ENCODE measurements at places on chromosomes 7 and 10.

- DNase-seq = no peak
Measured at GRCh38 chr10:44696496-44696895, 214.6 kb upstream of the TMEM72 start.

DNA sequence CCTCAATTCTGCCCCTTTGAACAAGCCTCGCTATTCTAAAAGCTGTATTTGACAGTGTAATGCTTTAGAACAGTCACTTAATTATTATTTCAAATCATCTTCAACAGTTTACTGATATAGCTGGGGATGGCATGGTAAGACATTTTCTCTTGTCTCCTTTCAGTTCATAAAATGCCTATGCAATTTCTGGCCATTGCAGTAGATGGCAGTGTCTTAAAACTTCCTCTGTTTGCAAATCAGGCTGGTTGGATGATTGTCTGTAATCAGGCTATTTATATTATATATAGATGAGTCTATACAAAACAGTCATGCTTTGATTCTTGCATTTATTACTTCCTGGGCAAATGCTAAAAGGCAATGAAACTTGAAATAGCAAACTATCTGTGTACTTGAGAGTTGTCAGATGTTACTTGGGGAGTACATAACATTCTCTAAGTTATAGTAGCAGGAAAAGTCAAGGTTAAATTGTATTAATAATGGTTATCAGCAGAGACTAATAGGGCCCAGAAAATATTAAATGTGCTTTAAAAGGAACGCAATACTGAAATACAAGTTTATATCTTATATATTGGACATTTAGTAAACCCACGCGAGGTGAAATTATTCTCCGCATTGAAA, 55.5 kb upstream of the LHFPL3 start:
- DNase-seq = no peak

- DNase-seq = no peak
Measured at GRCh38 chr10:42149722-42150427, 488.5 kb downstream of the ZNF33B start.

DNA sequence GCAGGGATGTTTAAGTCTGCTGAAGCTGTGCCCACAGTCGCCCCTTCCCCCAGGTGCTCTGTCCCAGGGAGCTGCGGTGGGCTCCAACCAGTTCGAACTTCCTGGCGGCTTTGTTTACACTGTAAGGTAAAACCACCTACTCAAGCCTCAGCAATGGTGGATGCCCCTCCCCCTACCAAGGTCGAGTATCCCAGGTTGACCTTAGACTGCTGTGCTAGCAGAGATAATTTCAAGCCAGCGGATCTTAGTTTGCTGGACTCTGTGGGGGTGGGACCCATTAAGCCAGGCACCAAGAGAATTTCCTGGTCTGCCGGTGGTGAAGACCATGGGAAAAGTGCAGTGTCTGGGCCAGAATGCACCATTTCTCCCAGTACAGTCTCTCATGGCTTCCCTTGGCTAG, 56.0 kb downstream of the CCDC7 start:
- no peak for DNase-seq

DNA sequence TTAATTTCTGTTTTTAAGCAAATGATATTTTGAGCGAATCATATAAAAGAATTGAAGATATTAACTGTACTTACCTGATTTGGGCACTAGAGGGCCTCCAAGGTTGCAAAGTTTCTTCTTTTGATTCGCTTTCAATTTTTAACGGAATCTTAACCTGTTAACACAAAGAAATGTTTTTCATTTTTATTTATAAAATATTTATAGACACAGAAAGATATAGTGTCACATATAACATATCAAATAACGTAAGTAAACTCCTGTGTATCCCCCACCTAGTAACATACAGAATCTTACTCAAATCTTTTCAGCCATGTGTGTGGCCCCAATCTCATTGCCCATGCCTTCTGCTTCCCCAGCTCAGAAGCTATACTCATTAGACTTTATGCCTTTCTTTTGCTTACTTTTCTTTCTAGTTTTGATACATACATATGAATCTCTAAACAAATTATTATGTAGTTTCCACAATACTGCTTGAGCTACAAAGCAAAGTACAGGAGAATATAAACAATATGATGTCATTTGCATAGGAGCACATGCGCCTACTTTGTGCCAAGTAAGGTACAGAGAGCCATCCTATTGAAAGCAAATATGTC, 49.5 kb upstream of the ZPBP start:
- DNase-seq = no peak
